ENCODE measurements at places on chromosomes 3 and 15. TPM values are rescaled to one million over a fixed set of nuclear protein-coding genes. Genes with fewer than 3 reads are reported as not detected.

The CACNA2D2 gene
- 39.3 TPM for polyA plus RNA-seq

The STRIT1 gene
- polyA plus RNA-seq: not detected

The VGLL3 gene
- 0.22 TPM for polyA plus RNA-seq

The ZNF860 gene
- not detected for polyA plus RNA-seq

The C3orf85 gene
- polyA plus RNA-seq: not detected

The PPM1L gene
- 20.3 TPM for polyA plus RNA-seq
